Activated T-helper 17 cell treated with anti-CD3 and anti-CD28 coated beads, Interleukin-2, amount 50 U/mL, for 72 hours (primary cell): ENCODE measurements at places on chromosomes 5 and 9. TPM values are rescaled to one million over a fixed set of nuclear protein-coding genes. Genes with fewer than 3 reads are reported as not detected.

DNA sequence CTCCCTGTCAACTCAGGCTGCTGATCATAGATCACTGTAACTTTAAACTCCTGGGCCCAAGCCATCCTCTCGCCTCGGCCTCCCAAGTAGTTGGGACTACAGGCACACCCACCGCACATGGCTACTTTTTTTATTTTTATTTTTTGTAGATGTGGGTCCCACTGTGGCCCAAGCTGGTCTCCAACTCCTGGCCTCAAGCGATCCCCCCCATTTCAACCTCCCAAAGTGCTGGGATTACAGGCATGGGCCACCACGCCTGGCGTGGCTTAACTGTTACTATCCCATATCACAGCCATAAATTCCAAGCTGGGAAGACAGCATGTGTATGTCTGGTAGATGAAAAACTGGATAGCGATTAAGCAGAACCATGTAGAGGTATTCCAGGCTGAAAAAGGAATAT, 1.0 kb downstream of the HDAC3 start:
- no peak for ATAC-seq

DNA sequence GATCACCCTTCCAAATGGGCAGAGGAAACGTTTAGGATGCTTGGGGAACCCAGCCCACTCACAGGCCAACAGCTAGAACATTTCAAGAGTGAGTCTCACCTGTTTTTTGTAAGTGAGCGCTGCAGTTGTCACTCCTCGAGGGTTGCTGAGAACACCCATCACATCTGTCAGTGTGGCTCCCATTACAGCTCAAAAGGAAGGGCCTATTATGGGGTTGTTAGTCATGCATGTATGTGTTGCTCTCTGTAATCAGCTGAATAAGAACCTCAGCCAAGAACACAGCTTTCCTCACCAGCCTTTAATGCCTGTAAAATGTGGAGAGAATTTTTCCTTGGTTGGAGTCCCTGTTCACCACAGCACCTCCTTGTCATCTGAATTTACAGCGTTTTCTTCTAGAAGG, 196.3 kb upstream of the KLF4 start:
- no peak for ATAC-seq

GRCh38 chr9:2411459-2412215, 209.9 kb upstream of the VLDLR start:
- no peak for ATAC-seq

The SPATA31C1 gene
- total RNA-seq, result 0.08 TPM

GRCh38 chr5:56207537-56207936, 25.6 kb downstream of the ANKRD55 start:
- ATAC-seq, result no peak
